CD14-positive monocyte (primary cell): ENCODE measurements at places on chromosomes 3 and 15. TPM values are rescaled to one million over a fixed set of nuclear protein-coding genes. Genes with fewer than 3 reads are reported as not detected.

TNNC1 gene
- polyA plus RNA-seq, result not detected in 2 replicates

INAFM2 gene
- polyA plus RNA-seq, result 5.1 TPM

CYP11A1 gene
- polyA plus RNA-seq, result not detected

GRCh38 chr15:31457631-31458526, 131.2 kb downstream of the KLF13 start:
- no peak overlapping the region for H3K4me3 ChIP-seq
- H3K4me1 ChIP-seq, result no peaks in the 10 kb centered on the region
- H3K27me3 ChIP-seq, result no peaks in the 10 kb centered on the region
- DNase-seq, result no peak
- no peaks in the 10 kb centered on the region for H3K36me3 ChIP-seq

DNA sequence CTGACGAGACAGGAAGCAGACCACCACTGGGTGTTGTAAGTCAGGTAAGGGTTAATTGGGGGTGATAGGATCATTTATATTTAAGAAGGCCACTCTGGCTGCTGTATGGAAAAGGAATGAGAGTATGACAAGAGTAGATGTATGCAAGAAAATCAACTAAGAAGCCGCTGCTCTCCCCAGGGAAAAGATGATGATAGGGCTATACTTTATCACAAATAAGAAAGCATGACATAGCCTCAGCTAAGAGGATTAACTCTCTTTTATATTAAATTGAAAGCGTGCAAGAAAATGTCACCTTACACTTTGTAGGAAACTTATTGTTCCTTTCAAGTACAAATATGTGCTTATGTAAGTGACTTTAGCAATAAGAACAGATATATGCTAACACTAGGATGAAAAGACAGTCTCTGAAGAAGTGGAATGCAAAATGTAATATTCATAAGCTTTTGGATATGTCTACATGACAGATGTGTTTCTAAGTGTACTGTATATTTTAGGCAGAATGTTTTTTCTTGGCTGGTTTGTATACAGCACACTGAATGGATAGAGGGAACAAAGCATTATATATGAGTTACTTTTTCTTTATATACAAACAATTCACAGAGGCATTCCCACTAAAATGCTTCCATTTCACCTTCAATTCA, 8.7 kb upstream of the NDUFB4 start:
- no peak overlapping the region for H3K4me3 ChIP-seq
- H3K27me3 ChIP-seq, result no peaks in the 10 kb centered on the region

DNA sequence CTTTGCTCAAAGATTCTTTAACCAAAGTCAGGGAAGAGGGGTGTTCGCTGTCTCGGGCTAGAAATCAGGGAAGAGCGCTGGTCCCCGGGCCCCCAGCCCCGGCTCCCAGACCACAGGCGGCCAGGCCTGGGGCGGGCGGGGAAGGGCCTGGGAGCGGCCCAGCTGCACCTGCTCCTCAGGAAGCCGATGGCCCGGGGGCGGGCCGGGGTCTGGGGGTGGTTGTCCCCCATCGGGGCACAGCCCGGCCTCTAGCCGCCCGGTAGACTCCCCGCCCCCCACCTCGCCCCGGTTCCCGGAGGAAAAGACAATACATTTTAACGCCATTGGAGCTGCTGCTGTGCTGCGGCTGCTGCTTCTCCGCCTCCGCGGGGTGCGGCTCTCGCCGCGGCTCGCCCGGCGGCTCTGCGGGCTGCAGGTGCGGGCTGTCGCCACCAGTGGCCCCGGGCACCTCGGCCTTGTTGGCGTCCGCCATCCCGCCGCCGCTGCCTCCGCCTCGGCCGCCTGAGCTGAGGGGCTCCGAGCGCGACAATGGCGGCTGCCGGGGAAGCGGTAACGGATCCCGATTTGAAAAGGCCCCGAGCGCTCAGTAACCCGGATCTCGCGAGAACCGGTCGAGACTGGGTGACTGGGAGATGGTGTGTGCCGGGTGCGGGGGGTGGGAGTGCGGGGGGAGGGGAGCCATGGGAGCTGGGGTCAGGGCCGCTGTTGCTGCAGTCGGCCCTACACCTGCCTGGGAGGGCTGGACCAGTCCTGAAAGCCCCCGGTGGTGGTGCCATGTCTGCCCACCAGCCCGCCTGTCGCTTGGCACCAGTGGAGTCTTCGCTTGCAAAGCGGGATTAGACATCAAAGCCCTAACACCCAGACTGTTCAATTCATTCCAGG, at the start of gene MYEF2:
TSS of gene MYEF2 (minus strand) at position 530 of the 882 bp plus-strand sequence. CDS start at position 472, 58 bp downstream.
- H3K27ac ChIP-seq, result no peak within 1 kb of the TSS
- no peaks in the 10 kb centered on the region for H3K36me3 ChIP-seq
- peaks cover 30% of the 10 kb centered on the region for H3K27me3 ChIP-seq
- DNase-seq, result no peak
- peak within 1 kb of the TSS; percentile 42 for H3K4me3 ChIP-seq
